ENCODE measurements at places on chromosomes 12 and 14. TPM values are rescaled to one million over a fixed set of nuclear protein-coding genes. Genes with fewer than 3 reads are reported as not detected.

The ADAMTS20 gene
- not detected for total RNA-seq

The SRP54 gene
- total RNA-seq, result 63.3 TPM

The REP15 gene
- 2.5 TPM for total RNA-seq

The SLC5A8 gene
- not detected for total RNA-seq

The WNT1 gene
- total RNA-seq, result not detected

The MEG3 gene
- total RNA-seq, result 32.5 TPM

The TMEM132D gene
- total RNA-seq, result not detected

The NPAS3 gene
- not detected for total RNA-seq

The ITPR2 gene
- 9.0 TPM for total RNA-seq

The POTEM gene
- not detected for total RNA-seq

The AQP6 gene
- total RNA-seq, result not detected

The NEUROD4 gene
- total RNA-seq, result not detected

The CCDC177 gene
- total RNA-seq, result not detected

The TMEM119 gene
- total RNA-seq, result 8.1 TPM

The BDKRB2 gene
- 73.1 TPM for total RNA-seq

The POTEG gene
- total RNA-seq, result not detected

The UNG gene
- total RNA-seq, result 13.3 TPM

The GPR162 gene
- total RNA-seq, result 1.7 TPM

The CLEC6A gene
- not detected for total RNA-seq

The MYL6 gene
- total RNA-seq, result 6,155 TPM

The DCN gene
- total RNA-seq, result 241 TPM

The TAS2R7 gene
- not detected for total RNA-seq

The HOXC6 gene
- total RNA-seq, result not detected

The SERPINA9 gene
- total RNA-seq, result under 0.01 TPM

The RPL10L gene
- total RNA-seq, result not detected

The P3H3 gene
- total RNA-seq, result 27.8 TPM

The ACYP1 gene
- total RNA-seq, result 6.9 TPM

The SIRT4 gene
- 2.0 TPM for total RNA-seq

The TAS2R14 gene
- 3.9 TPM for total RNA-seq

The BBS10 gene
- 15.8 TPM for total RNA-seq

The PTHLH gene
- total RNA-seq, result 0.83 TPM

The CLEC7A gene
- total RNA-seq, result not detected

The LRP1-AS gene
- total RNA-seq, result not detected

The LALBA gene
- not detected for total RNA-seq

The KRT83 gene
- total RNA-seq, result not detected

The P2RX7 gene
- total RNA-seq, result 0.18 TPM

The KRT6C gene
- not detected for total RNA-seq

The ENDOU gene
- under 0.01 TPM for total RNA-seq

The LRFN5 gene
- 3.6 TPM for total RNA-seq

The ARHGAP9 gene
- total RNA-seq, result 0.18 TPM

Measured in IMR-90 (cell line).